ENCODE measurements at places on chromosomes 4 and X. TPM values are rescaled to one million over a fixed set of nuclear protein-coding genes. Genes with fewer than 3 reads are reported as not detected.

KCNIP4 gene
- not detected for total RNA-seq

EFHC2 gene
- total RNA-seq, result not detected

SPACA5 gene
- total RNA-seq, result not detected

KLB gene
- not detected for total RNA-seq

HSD17B13 gene
- total RNA-seq, result 0.09 TPM

SPANXN5 gene
- not detected for total RNA-seq

DNA sequence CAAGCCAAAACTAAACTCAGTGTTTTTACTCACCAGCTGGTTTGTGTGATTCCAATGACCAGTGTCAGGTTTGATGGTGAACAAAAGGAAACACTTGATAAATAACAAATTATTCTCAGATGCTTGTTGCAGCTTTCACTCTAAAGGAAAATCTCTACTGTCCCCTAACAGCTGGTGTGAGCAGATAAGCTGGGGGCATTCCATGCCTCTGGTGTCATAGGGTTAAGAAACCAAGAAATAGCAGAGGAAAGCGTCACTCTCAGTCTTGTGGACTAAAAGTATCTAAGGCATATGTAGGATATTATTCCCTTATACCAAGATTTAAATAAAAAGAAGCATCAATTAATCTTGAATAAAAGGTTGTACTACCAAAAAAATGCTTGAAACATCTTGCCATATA lies 24.3 kb downstream of the TRPC5 start:
- DNase-seq, result no peak
- H3K27ac ChIP-seq, result no peak overlapping the region
- no peak overlapping the region for H3K4me3 ChIP-seq
- H3K27me3 ChIP-seq, result peaks cover 3% of the 10 kb centered on the region
- H3K36me3 ChIP-seq, result no peaks in the 10 kb centered on the region
- peaks cover 3% of the 10 kb centered on the region for H3K4me1 ChIP-seq

DNA sequence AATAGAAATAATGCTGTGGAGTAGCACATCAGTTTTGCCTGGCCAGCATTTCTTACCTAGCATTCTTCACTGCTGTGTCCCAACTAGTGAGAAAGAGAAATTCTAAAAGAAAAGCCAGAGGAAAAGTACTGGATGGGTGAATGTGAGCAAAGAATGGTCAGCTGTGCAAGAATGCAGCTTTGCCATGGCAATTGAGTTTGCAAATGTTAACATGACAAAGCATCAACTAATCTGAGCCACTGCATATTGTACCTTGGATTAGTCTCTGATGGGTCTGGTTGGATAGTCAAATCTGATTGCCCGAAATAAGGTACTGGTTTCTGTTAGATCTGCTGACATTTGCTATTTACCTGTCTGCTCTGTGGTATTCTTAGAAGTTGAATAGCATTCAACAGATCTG lies 38.7 kb downstream of the ADD1 start:
- DNase-seq, result no peak
- H3K4me3 ChIP-seq, result no peak overlapping the region
- peaks cover 44% of the 10 kb centered on the region for H3K36me3 ChIP-seq
- H3K27ac ChIP-seq, result no peak overlapping the region
- H3K4me1 ChIP-seq, result peaks cover 2% of the 10 kb centered on the region
- no peaks in the 10 kb centered on the region for H3K27me3 ChIP-seq

GRCh38 chr4:183760326-183760725 lies 101.2 kb downstream of the TRAPPC11 start:
- DNase-seq, result no peak
- H3K27ac ChIP-seq, result no peak overlapping the region
- H3K36me3 ChIP-seq, result no peaks in the 10 kb centered on the region
- no peak overlapping the region for H3K4me3 ChIP-seq

DNA sequence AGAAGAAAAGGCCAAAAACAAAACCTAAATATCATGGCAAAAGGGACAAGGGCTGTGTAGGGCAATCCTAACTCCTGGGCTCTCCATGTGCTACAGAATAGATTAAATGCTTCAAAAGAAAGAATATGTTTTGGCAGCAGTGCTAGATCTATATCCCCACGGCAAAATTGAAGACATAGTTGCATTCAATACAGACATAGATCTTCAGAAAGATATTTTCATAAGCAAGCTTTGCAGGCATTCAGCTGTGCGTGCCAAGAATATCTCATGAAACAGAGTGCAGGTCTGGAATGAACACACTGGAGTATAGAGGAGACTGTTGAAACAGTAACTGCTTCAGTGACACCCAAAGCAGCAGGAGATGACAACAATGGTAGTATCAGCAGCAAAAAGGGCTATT lies 1476.9 kb downstream of the ARAP2 start:
- no peak overlapping the region for H3K27ac ChIP-seq
- no peaks in the 10 kb centered on the region for H3K36me3 ChIP-seq

DNA sequence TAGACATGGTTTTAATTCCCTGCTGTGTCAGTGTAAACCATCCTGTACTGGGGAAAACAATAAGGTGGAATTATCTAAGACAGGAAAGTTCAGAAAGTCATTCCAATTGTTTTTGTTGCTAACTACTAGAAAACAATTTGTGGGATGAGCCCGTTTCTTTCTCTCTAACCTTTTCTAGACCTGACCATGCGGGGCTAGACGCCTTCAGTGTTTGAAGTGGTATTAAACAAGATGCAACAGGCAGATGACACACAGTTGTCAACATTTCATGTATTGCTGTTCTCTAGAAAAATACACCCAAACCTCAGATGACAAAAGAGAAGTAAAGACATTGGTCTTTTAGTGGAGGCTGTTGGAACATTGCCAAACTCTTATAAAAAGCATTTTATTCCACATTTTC lies 105.7 kb downstream of the FRAS1 start:
- H3K4me1 ChIP-seq, result peaks cover 4% of the 10 kb centered on the region
- H3K27ac ChIP-seq, result no peak overlapping the region
- no peak for DNase-seq
- no peaks in the 10 kb centered on the region for H3K36me3 ChIP-seq
- H3K27me3 ChIP-seq, result peaks cover 15% of the 10 kb centered on the region

- peak overlapping the region; percentile 94 for H3K4me3 ChIP-seq
- peaks cover 31% of the 10 kb centered on the region for H3K36me3 ChIP-seq
- peak; percentile 45 for DNase-seq
- H3K27ac ChIP-seq, result peak overlapping the region; percentile 82
These were observed 760 bp downstream of the TMEM165 start for GRCh38 chr4:55396308-55397125.

GRCh38 chrX:154384284-154384892 lies 5.3 kb downstream of the EMD start:
- peaks cover 11% of the 10 kb centered on the region for H3K4me1 ChIP-seq
- H3K27ac ChIP-seq, result no peak overlapping the region
- no peaks in the 10 kb centered on the region for H3K27me3 ChIP-seq
- no peak for DNase-seq
- peaks cover 9% of the 10 kb centered on the region for H3K36me3 ChIP-seq

DNA sequence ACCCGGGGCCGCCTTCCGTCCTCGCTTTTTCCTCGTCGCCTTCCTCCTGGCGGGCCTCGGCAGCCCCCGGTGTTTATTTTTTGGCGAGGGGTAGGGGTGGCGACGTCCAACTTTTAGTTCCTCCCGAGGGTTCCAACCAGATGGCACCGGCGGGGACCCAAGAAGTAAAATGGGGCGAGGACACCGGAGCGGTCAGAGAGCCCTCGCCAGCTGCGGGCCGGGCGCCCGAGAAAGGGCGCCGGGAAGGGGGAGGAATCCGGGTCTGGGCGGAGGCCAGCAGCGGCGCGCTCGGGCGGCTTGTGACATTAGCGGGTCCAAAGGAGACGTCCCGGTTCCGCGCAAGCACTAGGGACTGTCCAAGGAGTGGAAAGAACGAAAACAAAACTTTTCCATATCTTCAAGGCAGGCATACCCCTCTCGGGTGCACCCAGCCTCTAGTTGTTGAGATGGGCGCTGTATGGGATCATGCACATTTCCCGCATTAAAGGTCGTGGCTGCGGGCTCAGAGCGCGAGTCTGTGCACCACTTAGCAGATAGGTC lies 691 bp upstream of the USP46 start:
- peak overlapping the region; percentile 81 for H3K4me3 ChIP-seq
- no peaks in the 10 kb centered on the region for H3K27me3 ChIP-seq
- H3K36me3 ChIP-seq, result peaks cover 26% of the 10 kb centered on the region
- H3K4me1 ChIP-seq, result peaks cover 25% of the 10 kb centered on the region
- H3K27ac ChIP-seq, result peak overlapping the region; percentile 76

GRCh38 chr4:40409835-40410234 lies 74.7 kb downstream of the CHRNA9 start:
- no peak overlapping the region for H3K27ac ChIP-seq
- peaks cover 6% of the 10 kb centered on the region for H3K36me3 ChIP-seq

DNA sequence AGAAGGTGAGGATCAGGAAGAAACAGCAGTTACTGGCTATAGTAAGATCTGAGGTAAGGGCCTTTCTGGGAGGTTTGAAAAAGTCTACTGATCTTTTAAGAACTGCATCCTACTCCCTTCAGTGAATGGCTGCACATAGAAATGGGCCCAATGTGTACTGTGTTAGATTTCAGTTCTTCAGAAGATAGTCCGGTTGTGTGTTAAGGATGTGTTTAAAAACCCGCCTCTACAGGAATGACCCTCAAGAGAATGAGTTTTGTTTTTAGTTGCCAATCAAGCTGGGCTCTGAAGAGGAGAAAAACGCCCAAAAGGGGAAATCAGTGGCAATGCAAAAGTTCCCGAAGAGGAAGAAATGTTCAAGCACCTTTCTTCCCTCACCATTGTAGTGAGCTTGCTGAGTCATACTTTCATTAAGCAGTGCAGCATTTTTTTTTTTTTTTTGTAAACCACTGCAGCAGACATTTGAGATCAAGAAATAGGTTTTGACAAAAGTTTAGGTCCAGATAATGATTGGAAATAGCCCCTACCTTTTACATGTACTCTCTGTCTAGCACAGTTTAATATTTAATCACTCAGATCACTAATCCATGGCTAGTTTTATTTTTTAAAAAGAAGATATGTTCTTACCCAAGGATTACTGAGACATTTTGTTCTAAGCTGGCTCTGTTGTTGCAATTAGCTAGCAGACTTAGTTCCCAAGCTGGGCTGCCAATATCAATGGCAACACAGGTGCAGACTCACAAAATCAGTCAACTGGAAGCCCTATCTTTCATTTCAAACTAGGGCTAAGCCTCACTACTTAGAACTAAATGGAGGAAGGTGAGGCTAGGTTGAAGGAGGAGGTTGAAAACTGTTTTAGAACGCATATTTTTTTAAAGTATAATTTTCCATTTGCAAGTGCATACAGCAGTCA lies 7.0 kb upstream of the TRPC5OS start:
- peaks cover 7% of the 10 kb centered on the region for H3K4me1 ChIP-seq
- H3K4me3 ChIP-seq, result no peak overlapping the region
- no peak overlapping the region for H3K27ac ChIP-seq
- no peak for DNase-seq

GRCh38 chr4:3420956-3421355 lies 20.8 kb upstream of the HGFAC start:
- H3K4me1 ChIP-seq, result no peaks in the 10 kb centered on the region
- DNase-seq, result no peak
- H3K36me3 ChIP-seq, result no peaks in the 10 kb centered on the region
- H3K4me3 ChIP-seq, result no peak overlapping the region
- no peak overlapping the region for H3K27ac ChIP-seq

GRCh38 chr4:23945451-23946017 lies 55.7 kb upstream of the PPARGC1A start:
- H3K27ac ChIP-seq, result no peak overlapping the region
- H3K4me3 ChIP-seq, result no peak overlapping the region
- H3K36me3 ChIP-seq, result no peaks in the 10 kb centered on the region
- DNase-seq, result no peak
- H3K4me1 ChIP-seq, result no peaks in the 10 kb centered on the region

Data from activated CD8-positive, alpha-beta memory T cell treated with anti-CD3 and anti-CD28 coated beads, Interleukin-2, amount 10 ng/mL, durations not matched to agents 7 days and 5 days (primary cell).